ENCODE measurements at places on chromosomes 4 and X.

DNA sequence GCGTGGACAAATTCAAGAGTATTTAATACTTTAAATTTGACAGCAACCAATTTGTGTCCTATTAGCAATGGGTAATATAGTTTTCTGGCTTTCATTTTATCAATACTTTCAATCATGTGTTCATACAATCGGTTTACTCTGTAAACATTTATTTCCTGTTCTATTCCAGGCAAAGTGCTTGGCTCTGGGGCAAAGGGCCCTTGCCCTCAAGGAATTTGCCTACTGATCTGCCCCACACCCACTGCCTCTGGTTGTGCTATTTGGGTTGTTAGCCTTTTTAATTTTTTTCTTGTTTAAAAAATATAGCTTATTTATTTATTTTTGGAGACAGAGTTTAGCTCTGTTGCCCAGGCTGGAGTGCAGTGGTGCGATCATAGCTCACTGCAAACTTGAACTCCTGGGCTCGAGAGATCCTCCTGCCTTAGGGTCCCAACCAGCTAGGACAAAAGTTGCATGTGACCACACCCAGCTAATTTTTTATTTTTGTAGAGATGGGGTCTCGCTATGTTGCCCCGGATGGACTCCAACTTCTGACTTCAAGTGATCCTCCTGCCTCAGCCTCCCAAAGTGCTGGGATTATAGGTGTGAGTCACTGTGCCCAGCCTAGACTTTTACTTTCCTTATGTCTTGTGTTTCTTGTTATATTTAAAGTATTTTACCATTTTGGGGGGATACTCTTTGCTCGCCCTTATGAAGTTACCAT is 30.7 kb upstream of the CBR4 start:
- no peak for DNase-seq

DNA sequence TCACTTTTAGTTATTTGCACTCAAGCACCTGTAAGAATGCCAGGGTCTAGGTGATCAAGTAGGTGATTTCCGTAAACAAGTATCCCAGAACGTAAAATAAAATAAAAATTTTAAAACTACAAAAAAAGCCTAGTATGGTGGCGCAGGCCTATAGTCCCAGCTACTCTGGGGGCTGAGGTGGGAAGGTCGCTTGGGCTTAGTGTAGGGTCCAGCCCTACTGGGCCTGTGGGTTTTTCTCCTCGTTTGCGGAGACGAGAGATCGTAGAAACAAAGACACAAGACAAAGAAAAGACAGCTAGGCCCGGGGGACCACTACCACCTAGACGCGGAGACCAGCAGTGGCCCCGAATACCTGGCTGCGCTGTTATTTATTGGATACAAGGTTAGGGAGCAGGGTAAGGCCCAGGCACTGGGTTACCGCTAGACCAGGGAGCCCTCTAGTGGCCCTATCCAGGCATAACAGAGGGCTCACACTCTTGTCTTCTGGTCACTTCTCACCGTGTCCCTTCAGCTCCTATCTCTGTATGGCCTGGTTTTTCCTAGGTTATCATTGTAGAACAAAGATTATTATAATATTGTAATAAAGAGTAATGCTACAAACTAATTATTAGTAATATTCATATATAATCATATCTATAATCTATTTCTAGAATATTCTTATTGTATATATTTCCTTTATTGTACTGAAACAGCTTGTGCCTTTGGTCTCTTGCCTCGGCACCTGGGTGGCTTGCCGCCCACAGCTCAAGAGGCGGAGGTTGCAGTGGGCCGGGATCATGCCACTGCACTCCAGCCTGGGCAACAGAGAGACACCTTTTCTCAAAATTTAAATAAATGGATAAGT is 38.4 kb downstream of the SAGE1 start:
- peak; percentile 39 for DNase-seq

DNA sequence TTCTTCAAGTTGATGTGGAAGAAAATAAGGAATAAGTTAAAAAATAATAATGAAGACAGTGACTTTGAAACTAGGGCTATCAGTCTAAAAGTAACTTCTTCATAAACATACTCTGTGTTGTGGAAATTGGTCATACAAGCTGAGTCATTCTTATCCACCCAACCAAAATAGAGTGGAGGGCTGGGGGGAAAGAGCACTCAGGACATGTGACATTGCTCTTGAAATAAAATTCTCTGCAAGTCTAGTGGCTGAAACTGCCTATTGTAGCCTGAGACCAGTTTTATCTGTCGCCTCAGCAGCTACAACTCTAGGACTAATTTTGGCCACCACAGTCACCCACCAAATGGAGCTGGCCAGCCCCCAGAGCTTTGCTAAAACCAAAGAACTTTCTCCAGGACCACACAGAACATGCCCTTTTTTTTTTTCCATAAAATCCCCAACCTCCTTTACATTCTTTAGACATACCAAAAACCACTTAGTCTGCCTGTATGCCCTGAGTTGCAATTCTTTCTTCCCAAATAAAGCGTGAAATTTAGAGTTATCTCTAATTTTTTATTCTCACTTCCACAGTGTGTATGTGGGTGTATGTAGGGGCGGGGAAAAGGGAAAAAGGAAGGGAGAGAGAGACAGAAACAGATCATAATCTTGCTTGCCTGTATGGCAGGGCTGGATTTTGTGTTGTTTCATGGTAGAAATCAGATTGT is 23.0 kb upstream of the SLC25A4 start:
- DNase-seq = no peak

GRCh38 chr4:27005905-27006590 is 145.4 kb downstream of the STIM2 start:
- DNase-seq = no peak

- no peak for DNase-seq
Observed at GRCh38 chr4:1406981-1407656, 877 bp upstream of the NKX1-1 start.

DNA sequence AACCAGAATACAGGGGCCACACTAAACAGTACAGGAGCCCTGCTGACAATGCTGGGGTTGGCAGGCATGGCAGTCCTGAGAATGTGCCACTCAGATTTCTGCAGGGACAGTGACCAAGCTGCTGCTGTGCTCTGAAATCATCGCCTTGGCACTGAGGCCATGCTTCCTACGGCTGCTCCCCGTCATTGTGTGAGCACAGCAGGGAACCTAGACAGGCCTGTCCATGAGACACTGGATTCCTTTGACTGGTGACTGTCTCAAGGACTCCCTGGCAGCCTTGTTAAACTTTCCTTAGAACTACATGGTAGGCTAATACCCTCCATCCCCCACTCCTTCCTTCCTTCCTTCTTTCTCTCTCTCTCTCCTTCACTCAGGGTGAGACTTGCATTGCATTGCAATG is 111.4 kb downstream of the LUZP4 start:
- no peak for DNase-seq

GRCh38 chrX:70386235-70386634 is 36.9 kb upstream of the GDPD2 start:
- no peak for DNase-seq

- DNase-seq = no peak
Observed at GRCh38 chrX:37958525-37959211, 47.7 kb upstream of the SYTL5 start.

GRCh38 chr4:89658701-89659024 is 178.3 kb downstream of the SNCA start:
- no peak for DNase-seq

DNA sequence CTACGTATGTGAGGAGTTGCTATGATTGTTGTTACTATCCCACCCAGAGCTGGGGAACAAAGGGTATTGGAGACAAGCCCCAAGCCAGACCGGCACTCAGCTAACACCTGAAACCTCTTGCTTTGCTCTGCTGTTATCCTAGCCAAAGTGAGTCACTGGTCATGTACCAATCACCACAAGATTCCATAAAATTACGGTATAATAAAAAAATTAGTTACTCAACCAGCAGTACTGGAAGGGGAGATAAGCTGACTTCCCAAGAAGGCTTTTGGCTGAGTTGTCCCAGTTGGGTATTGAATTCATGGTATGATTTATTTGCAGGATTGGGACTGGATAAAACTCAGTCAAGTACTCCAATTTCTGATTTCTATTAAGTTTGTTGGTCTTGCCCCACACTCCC is 5.3 kb downstream of the EDA2R start:
- no peak for DNase-seq

- DNase-seq = no peak
Observed at GRCh38 chr4:61443813-61444510, 243.8 kb downstream of the ADGRL3 start.

DNA sequence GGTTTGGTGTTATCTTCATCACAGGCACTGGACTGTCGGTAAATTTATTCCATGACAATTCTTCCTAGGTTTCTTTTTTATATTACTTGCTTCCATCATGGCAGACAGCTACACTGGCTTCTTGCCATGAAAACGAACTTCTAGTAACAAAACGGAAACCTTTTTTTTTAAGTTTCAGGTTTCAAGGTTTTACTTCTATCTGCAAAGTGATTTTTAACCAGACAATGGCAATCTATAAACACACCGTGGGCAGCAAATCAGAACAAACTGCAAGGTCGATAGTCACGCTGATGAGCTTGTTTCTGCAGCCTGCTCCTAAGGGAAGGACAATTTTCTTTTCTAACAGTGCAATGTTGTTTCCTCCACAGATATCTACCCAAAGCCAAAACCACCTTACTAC is 29.9 kb downstream of the XG start:
- no peak for DNase-seq

Measured in NCI-H2081 (cell line).